ENCODE measurements at places on chromosomes 5 and 9. TPM values are rescaled to one million over a fixed set of nuclear protein-coding genes. Genes with fewer than 3 reads are reported as not detected.

Gene MEGF10
- total RNA-seq = not detected

Gene FOXD4L5
- 0.30 TPM for total RNA-seq

Gene GPR151
- total RNA-seq = not detected

Gene HTR1A
- not detected for total RNA-seq

Gene CLIC3
- 3.1 TPM for total RNA-seq

Gene KIF20A
- not detected for total RNA-seq

Gene NSG2
- not detected for total RNA-seq

Gene GPR150
- total RNA-seq = 1.5 TPM

Gene AK8
- total RNA-seq = 0.28 TPM

Gene ADAMTSL1
- not detected for total RNA-seq

Gene SLCO4C1
- 0.30 TPM for total RNA-seq

Gene FAM221B
- not detected for total RNA-seq

Gene OTULINL
- 24.7 TPM for total RNA-seq

Gene BAAT
- not detected for total RNA-seq

Data from CD4-positive, alpha-beta memory T cell (primary cell).